Lung microvascular endothelial cell (primary cell): ENCODE measurements at places on chromosomes 7 and 10. TPM values are rescaled to one million over a fixed set of nuclear protein-coding genes. Genes with fewer than 3 reads are reported as not detected.

The PHKG1 gene
- 0.20 and 0.22 TPM in 2 replicates for total RNA-seq

The ABCB4 gene
- not detected in 2 replicates for total RNA-seq

The C10orf53 gene
- not detected in 2 replicates for total RNA-seq

The AGMO gene
- total RNA-seq = 0.22 and 0.40 TPM in 2 replicates

The TRPV6 gene
- not detected in 2 replicates for total RNA-seq

The ENTPD7 gene
- total RNA-seq = 14.4 and 16.1 TPM in 2 replicates

The DYNC1I1 gene
- 3.9 and 18.3 TPM in 2 replicates for total RNA-seq

The FANK1 gene
- 0.60 and 0.87 TPM in 2 replicates for total RNA-seq

The GFRA1 gene
- total RNA-seq = 5.7 and 18.5 TPM in 2 replicates

The TUBAL3 gene
- total RNA-seq = under 0.01 TPM in 1 of 2 replicates, not detected in the other

The RPEL1 gene
- under 0.01 and 0.20 TPM in 2 replicates for total RNA-seq

The FAM24B gene
- 0.60 and 3.5 TPM in 2 replicates for total RNA-seq

The TMEM176B gene
- total RNA-seq = not detected in 2 replicates

The MBLAC1 gene
- 2.0 and 2.4 TPM in 2 replicates for total RNA-seq

The ASB4 gene
- not detected in 2 replicates for total RNA-seq

The RARRES2 gene
- 0.22 and 2.8 TPM in 2 replicates for total RNA-seq

The EEPD1 gene
- total RNA-seq = 0.20 and 0.65 TPM in 2 replicates

The SERPINE1 gene
- 68.3 and 170 TPM in 2 replicates for total RNA-seq

The TMEM196 gene
- not detected in 2 replicates for total RNA-seq

The CYP17A1 gene
- total RNA-seq = not detected in 2 replicates

The SMNDC1 gene
- 4.4 and 6.3 TPM in 2 replicates for total RNA-seq

The IFIT2 gene
- 3.1 and 8.1 TPM in 2 replicates for total RNA-seq

The TMEM270 gene
- total RNA-seq = not detected in 2 replicates

The OPN4 gene
- total RNA-seq = not detected in 2 replicates

The MSMB gene
- not detected in 2 replicates for total RNA-seq

The UNCX gene
- total RNA-seq = not detected in 2 replicates
